ENCODE measurements at places on chromosomes 6 and 20.

- no peak for DNase-seq
Measured at GRCh38 chr6:149270616-149271015, 46.9 kb upstream of the TAB2 start.

GRCh38 chr6:104885518-104886043 is 25.9 kb upstream of the HACE1 start:
- DNase-seq: no peak

DNA sequence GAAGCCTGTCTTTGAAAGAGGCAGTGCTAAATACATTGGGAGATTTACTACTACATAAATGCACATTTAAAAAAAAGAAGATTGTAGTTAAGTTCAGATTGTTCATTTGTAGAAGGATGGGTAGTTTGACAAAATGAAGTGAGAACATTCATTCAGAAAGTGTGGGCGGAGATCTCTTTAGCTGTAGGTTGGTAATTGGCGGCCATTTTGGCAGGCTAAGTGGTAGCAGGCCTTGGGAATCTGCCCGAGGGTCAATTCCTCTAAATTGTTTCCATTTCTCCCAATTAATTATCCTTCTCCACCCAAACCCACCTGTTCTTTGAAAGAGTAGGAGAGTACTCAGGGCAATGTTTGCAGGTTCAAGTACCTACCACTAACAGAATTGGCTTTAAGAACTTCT is 17.9 kb downstream of the SOX4 start:
- no peak for DNase-seq

- no peak for DNase-seq
Measured at GRCh38 chr6:161351858-161352257, 78.0 kb upstream of the AGPAT4 start.
